Epithelial cell of esophagus (primary cell): ENCODE measurements at places on chromosomes 2 and 18.

DNA sequence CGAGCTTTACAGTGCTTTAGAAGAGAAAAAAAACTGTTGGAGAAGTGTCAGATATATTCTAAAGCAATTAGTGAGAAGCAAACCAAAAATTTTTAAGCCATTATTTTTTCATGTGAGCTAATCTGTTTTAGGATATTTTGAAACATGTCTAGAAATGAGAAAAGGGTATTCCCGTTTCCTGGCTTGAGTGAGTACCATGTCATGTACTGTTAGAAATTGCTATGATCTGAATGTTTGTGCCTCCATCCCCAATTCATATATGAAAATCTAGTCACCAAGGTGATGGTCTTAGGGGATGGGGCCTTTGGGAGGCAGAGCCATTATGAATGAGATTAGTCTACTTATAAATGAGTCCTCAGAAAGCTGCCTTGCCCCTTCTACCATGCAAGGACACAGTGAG lies 493.3 kb upstream of the GCFC2 start:
- no peak for DNase-seq

DNA sequence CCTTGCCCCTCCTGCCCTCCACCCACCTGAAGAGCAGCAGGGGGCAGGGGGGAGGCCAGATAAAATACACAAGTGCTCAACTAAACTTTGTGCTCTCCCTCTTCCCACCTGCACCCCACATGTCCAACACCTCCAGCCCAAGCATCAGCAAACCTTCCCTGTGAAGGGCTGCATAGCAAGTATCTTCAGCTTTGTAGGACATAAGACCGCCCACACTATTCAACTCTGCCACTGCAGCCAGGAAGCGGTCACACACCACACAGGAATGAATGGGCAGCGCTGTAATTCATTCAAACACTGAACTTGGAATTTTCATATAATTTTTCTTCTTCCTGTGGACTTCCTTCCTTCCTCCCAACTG lies 27.5 kb downstream of the TFCP2L1 start:
- DNase-seq = no peak

GRCh38 chr2:183455056-183455455 lies 330.8 kb downstream of the NUP35 start:
- peak; percentile 63 for DNase-seq

DNA sequence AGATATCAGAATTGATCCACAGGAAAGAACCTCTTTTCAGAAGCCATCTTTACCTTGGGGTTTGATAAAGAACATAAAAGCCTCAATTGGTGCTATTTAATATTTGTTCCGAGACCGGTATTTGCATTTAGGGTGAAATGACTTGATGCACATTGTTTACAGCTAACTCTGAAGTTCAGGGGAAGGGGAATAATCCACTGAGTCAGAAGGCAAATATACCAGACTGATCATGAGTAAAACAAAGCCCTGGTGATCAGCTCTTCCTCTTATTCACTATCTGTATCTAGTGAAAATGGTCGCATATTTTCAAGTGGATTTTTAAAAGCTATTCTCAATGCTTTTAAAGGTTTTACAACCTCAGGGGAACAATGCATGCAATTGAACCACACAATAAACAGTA lies 53.0 kb upstream of the ATP8B1 start:
- no peak for DNase-seq

- no peak for DNase-seq
These were observed 49.6 kb upstream of the AMMECR1L start for GRCh38 chr2:127935337-127935736.
